Lung (tissue), 17 donors: ENCODE measurements at places on chromosomes 13 and 19. TPM values are rescaled to one million over a fixed set of nuclear protein-coding genes. Genes with fewer than 3 reads are reported as not detected.
A peak's percentile ranks its signal among the peaks of the same experiment; 100 is the strongest.

GRCh38 chr13:50188696-50189095 lies 173.5 kb downstream of the KCNRG start:
- no peak overlapping the region for H3K4me3 ChIP-seq
- no peaks in the 10 kb centered on the region for H3K4me1 ChIP-seq
- H3K27me3 ChIP-seq, result no peaks in the 10 kb centered on the region
- no peak for DNase-seq
- H3K27ac ChIP-seq, result no peak overlapping the region

DNA sequence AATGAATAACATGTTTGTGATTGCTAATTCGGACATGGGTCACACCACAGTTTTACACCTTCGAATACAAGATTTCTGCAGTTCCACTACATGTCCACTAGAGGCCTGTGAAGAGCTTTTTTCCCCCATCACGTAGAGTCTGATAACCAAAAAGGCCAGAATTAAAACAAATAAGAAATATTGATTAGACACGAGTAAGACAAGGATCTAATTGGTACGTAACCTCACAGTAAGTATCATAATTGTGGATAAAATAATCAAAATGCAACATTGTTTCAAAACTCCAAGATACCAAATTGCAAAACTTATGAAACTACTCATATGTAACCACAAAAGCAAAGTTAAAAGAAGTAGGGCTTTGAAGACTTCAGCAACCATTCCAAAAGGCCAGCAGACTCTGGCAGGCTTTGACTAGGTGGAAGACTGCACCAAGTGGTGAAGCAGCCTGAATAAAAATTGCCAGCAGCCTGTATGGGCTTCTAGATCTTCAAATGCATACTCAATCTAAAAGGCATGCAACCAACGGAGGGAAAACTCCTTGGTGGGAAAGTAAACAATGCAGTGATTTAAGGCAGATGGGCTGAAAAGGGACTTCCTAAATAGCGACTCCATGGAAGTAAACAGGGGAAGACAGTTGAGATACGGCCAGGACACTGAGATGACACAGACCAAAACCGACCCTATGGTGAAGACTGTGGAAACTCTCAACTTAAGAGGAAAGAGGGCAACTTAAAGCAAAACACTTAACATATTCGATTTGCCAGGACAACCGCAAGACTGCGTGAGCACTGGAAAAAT lies 56.7 kb downstream of the STARD13 start:
- H3K27me3 ChIP-seq, result no peaks in the 10 kb centered on the region
- peak overlapping the region; percentile 52 for H3K27ac ChIP-seq
- no peaks in the 10 kb centered on the region for H3K36me3 ChIP-seq
- peaks cover 21% of the 10 kb centered on the region for H3K4me1 ChIP-seq
- DNase-seq, result no peak
- no peak overlapping the region for H3K4me3 ChIP-seq

- no peak overlapping the region for H3K4me3 ChIP-seq
- no peaks in the 10 kb centered on the region for H3K36me3 ChIP-seq
- DNase-seq, result no peak
- H3K27me3 ChIP-seq, result no peaks in the 10 kb centered on the region
- H3K27ac ChIP-seq, result no peak overlapping the region
- H3K4me1 ChIP-seq, result no peaks in the 10 kb centered on the region
These were observed 29.2 kb downstream of the SYDE1 start for GRCh38 chr19:15136234-15136954.

DNA sequence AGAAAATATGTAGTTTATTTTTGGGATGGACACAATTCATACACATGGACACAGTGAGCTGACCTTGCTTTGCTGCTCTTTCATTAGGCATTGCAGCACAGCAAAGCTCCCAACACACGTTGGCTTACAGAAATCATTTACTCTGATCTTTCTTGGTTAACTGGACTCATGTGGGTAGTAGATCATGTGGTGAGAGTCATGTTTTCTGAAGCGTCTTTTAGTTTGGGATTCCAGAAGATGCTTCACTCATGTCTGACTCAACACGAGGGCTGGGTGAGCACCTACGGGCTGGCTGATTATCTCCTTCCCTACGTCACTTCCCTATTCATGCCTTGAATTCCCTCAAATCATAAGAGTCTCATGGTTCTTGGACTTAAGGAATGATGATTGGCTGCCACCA lies 12.1 kb upstream of the LGALS16 start:
- no peak overlapping the region for H3K4me3 ChIP-seq
- H3K27ac ChIP-seq, result no peak overlapping the region
- no peak for DNase-seq
- no peaks in the 10 kb centered on the region for H3K27me3 ChIP-seq
- H3K4me1 ChIP-seq, result no peaks in the 10 kb centered on the region

DNA sequence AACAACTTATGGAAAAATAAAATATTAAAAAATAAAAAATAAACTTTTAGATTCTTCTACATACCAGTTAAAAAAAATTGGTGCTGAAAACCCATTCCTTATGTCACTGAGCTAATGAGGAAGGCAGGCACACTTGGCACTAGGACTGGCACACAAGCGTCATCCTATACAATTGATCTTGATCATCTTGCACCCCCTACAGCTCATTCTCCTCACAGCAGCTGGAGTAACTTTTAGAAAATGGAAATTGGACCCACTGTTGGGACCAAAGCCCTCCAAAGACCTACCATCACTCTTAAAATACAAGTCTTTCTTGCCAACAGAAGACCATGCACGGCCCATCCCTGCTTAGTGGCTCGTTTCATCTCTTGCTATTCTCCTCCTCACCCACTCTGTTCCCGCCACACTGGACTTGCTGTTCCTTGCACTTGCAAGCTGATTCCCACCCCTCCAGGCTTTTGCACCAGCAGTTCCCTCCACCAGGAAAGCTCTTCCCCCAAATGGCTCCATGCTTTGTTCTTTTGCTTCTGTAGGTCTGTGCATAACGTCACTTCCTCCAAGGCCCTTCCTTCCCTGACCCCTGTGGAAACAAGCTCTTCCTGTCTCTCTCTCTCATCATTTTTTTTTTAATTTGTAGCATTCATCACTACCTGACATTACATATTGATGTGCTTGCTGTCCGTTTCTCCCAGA lies 11.6 kb downstream of the CTU1 start:
- DNase-seq, result no peak
- no peak overlapping the region for H3K27ac ChIP-seq
- peaks cover 20% of the 10 kb centered on the region for H3K36me3 ChIP-seq
- H3K27me3 ChIP-seq, result no peaks in the 10 kb centered on the region

DNA sequence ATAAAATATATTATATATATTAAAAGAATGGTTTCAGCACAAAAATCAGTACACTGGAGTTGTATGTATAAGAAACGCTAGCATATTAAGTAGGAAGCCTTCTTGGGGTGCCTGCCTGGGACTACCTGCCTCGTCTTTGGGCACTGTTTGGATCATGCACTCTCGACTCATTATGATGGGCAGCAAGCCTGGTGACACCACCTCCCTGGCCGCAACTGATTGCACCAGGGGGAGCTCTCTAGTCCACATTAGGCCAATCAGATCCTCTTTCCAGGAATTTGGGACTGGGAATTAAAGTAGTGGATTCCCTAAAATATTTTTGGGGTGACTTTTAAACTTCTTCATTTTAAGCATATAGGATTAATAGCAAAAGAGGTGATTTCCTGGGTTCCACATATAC lies 56.0 kb upstream of the RGCC start:
- no peak overlapping the region for H3K4me3 ChIP-seq
- no peak overlapping the region for H3K27ac ChIP-seq
- H3K36me3 ChIP-seq, result no peaks in the 10 kb centered on the region
- H3K4me1 ChIP-seq, result no peaks in the 10 kb centered on the region
- H3K27me3 ChIP-seq, result no peaks in the 10 kb centered on the region

- peaks cover 28% of the 10 kb centered on the region for H3K36me3 ChIP-seq
- no peak overlapping the region for H3K27ac ChIP-seq
- DNase-seq, result no peak
- H3K4me3 ChIP-seq, result no peak overlapping the region
- H3K27me3 ChIP-seq, result no peaks in the 10 kb centered on the region
These were observed 1.6 kb downstream of the ZNF71 start for GRCh38 chr19:56596676-56597075.

DNA sequence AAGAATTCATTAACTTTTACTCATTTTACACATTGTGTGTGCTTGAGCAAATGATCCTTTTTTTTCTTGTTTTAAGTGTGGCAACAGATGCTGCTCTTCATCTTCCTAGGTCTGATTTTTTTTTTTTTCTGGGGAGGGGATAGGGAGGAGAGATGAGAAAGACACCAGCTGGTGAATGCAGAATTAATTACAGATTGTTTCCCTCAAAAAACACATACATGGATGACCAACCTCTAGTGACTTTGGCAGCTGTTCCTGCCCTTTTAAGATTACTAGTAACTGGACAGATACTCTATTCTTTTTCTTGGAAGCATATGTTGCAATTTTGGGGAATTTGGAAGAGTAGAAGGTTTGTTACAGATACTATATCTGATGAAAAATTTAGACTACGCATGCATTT lies 103.6 kb upstream of the MYO16 start:
- no peak overlapping the region for H3K4me3 ChIP-seq
- peak; percentile 93 for DNase-seq
- no peaks in the 10 kb centered on the region for H3K36me3 ChIP-seq
- H3K27me3 ChIP-seq, result no peaks in the 10 kb centered on the region
- H3K27ac ChIP-seq, result no peak overlapping the region
- no peaks in the 10 kb centered on the region for H3K4me1 ChIP-seq

DNA sequence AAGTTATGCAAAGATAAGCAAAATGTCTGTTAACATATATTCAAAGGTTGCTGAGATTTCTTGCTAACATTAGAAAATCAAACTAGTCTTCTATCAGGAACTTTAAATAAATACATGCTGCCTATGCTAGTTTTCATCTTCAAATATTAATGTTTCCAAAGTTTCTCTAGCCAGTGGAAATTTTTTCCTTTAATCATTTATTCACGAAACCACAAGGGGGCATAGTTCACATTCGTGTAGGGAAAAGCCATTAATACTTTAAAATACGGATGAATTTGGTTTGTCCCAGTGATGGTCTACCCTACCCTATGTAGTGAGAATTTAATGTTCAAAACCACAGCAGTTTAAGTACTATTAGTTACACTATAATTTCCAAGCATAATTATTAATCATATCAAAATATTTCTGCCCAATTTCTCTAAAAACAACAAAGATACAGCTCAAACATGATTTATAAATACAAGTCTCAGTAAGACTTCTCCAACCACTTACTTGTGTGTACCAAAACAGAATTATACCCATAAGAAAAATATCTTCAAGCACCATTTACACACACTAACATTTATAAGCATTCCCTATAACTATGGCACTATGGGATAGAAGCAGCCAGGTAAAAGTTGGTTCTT lies 16.2 kb downstream of the NUFIP1 start:
- H3K27me3 ChIP-seq, result no peaks in the 10 kb centered on the region
- peak; percentile 48 for DNase-seq
- H3K36me3 ChIP-seq, result peaks cover 8% of the 10 kb centered on the region
- peaks cover 3% of the 10 kb centered on the region for H3K4me1 ChIP-seq

DNA sequence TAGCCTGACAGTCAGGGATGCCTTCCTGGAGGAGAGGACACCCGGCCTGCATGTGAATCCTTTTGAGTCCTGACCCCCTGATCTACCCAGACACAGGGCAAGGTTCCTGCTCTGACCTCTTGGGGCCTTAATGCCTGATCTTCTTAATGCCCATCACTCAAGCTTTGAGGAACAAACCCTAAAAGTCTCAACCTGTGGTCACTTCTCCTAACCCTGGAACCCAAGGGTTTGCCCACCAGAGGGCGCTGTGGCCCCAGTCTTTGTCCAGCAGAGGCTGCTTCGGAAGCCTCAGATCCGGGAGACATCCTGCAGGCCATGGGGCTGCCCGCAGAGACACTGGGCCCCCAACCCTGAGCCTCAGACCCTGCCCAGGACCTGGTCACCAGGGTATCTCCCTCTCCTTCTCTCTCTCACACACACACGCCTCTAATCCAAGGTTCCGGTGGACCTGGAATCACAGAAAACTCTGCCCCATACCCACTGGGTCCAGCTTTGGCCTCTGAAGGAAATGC lies 9.8 kb upstream of the DPF1 start:
- peak; percentile 80 for DNase-seq
- peaks cover 4% of the 10 kb centered on the region for H3K27me3 ChIP-seq
- no peak overlapping the region for H3K4me3 ChIP-seq
- H3K27ac ChIP-seq, result no peak overlapping the region
- H3K36me3 ChIP-seq, result no peaks in the 10 kb centered on the region

PIN1 gene
- 81.1 TPM for total RNA-seq

IFNL1 gene
- total RNA-seq, result not detected

TJP3 gene
- total RNA-seq, result 42.8 TPM

C19orf67 gene
- total RNA-seq, result 1.0 TPM

MATK gene
- 6.0 TPM for total RNA-seq

ZNF541 gene
- not detected for total RNA-seq
